ENCODE measurements at places on chromosomes 3 and 15. TPM values are rescaled to one million over a fixed set of nuclear protein-coding genes. Genes with fewer than 3 reads are reported as not detected.

POMGNT2 gene
- 10.8 TPM for total RNA-seq

ISG20 gene
- total RNA-seq = 34.9 TPM

CYP1A2 gene
- total RNA-seq = 0.32 TPM

ARHGAP11A gene
- 4.0 TPM for total RNA-seq

SAMMSON gene
- not detected for total RNA-seq

All from upper lobe of right lung (tissue), 1 donor.